ENCODE measurements at places on chromosomes 13 and 19.

DNA sequence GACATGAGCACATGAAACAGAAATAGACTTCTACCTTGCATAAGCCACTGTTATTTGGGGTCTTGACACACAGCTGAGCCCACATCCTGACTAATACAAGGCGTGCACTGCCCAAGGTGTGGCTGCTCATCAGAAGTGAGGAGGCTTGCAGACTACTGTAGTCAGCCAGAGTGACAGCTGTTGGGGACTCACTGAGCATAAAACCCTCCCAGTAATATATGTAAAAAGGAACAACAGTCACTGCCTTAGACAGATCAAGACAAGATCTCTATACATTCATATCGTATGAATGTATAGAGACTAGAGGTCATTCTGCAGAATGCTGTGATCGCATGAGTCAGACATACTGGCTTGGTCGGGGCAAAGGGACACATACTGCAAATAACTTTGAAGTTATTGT lies 4.1 kb upstream of the C1QTNF9B start:
- DNase-seq: no peak

DNA sequence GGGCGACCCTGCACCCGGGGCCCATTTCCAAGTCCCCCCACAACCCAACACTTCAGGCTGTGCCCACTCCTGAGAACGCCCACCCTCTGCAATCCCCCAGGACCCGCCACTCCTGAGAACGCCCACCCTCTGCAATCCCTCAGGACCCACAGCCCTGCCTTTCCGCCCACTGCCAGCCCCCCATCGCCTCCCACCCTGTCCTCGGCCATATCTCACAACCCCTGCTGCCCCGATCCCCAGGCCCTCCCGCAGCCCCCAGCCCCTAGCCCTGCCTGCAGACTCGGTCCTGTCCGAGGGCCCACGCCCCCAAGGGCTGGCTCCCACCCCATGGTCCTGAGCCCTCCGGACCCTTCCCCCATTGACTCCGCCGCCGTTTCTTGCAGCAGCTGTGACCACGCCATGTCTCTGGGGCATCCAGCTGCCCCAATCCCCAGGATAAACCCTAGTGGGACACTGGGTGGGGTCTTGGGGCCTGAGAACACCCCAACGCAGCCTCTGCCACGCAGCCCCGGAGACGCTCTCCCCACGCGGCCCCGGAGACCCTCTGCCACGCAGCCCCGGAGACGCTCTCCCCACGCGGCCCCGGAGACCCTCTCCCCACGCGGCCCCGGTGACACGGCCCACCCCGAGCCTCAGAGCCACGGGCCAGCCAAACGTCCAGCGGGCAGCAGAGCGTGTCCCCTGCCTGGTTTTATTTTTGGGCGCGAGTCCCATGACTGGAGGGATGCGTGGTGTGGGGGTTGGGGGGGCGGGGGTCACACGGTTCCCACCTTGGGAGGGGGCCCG lies 17.0 kb downstream of the SBNO2 start:
- DNase-seq: no peak

DNA sequence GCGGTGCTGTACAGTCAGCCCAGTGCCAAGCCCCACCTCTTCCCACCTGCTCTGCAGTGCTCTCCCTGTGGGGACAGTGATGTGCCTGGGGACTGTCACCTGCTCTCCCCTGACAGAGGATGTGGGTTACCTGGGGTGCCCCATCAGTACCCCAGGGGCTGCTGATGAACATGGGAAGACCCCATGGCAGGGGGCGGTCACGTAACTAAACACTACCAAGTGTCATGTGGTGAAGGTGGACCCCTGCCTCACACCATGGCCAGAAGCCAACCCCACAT lies 12.7 kb downstream of the KDM4B start:
- DNase-seq: no peak

GRCh38 chr19:34707661-34708060 lies 26.4 kb upstream of the ZNF181 start:
- DNase-seq: no peak

- DNase-seq: no peak
Measured at GRCh38 chr19:21751384-21751783, 16.0 kb downstream of the ZNF100 start.
